ENCODE measurements at places on chromosomes 1 and 21. TPM values are rescaled to one million over a fixed set of nuclear protein-coding genes. Genes with fewer than 3 reads are reported as not detected.

Gene TESK2
- total RNA-seq: 1.9 TPM

Gene PPIAL4G
- 0.31 TPM for total RNA-seq

Gene TMEM200B
- 0.94 TPM for total RNA-seq

Gene C8A
- not detected for total RNA-seq

Gene TNNT2
- not detected for total RNA-seq

Gene OR2L5
- total RNA-seq: 0.62 TPM
